Activated CD4-positive, alpha-beta T cell treated with anti-CD3 and anti-CD28 coated beads, Interleukin-2, amount 10 ng/mL, durations not matched to agents 24 days and 14 days (primary cell): ENCODE measurements at places on chromosomes 7 and 10. TPM values are rescaled to one million over a fixed set of nuclear protein-coding genes. Genes with fewer than 3 reads are reported as not detected.

Gene C10orf71
- not detected in 2 replicates for total RNA-seq

Gene HTR5A
- total RNA-seq, result not detected in 2 replicates

Gene BTBD16
- not detected in 2 replicates for total RNA-seq

Gene LHFPL3
- not detected in 2 replicates for total RNA-seq

Gene NEBL
- total RNA-seq, result 0.42 and 0.59 TPM in 2 replicates

Gene C10orf53
- total RNA-seq, result not detected in 2 replicates

Gene ANXA7
- 169 and 171 TPM in 2 replicates for total RNA-seq

Gene TFPI2
- total RNA-seq, result not detected in 2 replicates

Gene LSM5
- 92.9 and 99.2 TPM in 2 replicates for total RNA-seq

Gene ADCYAP1R1
- total RNA-seq, result not detected in 2 replicates

Gene OR6B1
- total RNA-seq, result not detected in 2 replicates

Gene ZNF438
- total RNA-seq, result 2.4 and 3.2 TPM in 2 replicates

Gene FKBP9
- 0.93 and 1.3 TPM in 2 replicates for total RNA-seq

Gene ECHDC3
- total RNA-seq, result 0.35 and 0.47 TPM in 2 replicates

Gene NPS
- not detected in 2 replicates for total RNA-seq

Gene EPHB4
- 2.7 and 3.0 TPM in 2 replicates for total RNA-seq

Gene C10orf90
- not detected in 2 replicates for total RNA-seq

Gene CH25H
- total RNA-seq, result not detected in 2 replicates

Gene ADARB2
- not detected in 2 replicates for total RNA-seq

Gene SEPTIN14
- total RNA-seq, result not detected in 2 replicates

Gene CCNJ
- total RNA-seq, result 9.3 and 9.4 TPM in 2 replicates

Gene HDAC9
- total RNA-seq, result 2.9 and 3.0 TPM in 2 replicates

Gene UTF1
- total RNA-seq, result 0.17 and 0.19 TPM in 2 replicates

Gene MACROH2A2
- total RNA-seq, result 4.5 and 4.6 TPM in 2 replicates
